ENCODE measurements at places on chromosomes 5 and 9.
A peak's percentile ranks its signal among the peaks of the same experiment; 100 is the strongest.

DNA sequence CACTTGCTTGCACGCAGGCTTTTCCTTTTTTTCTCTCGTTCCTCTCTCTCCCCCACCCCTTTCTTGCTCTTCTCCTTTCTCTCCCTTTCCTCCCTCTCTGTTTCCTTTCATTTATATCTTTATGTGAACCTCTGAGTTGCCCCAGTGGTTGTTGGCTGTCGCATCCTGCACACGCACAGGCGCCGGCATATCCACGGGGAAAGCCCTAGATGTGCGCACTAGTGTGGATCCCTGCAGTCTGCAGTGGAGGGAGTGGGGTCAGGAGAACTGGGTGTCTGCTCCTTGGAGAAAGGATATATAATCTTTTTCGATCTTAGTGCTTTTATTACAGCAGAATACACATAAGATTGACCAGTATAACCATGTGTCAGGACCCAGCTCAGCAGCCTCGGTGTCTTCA, 223.5 kb downstream of the FANCC start:
- H3K27me3 ChIP-seq = no peaks in the 10 kb centered on the region
- no peak for DNase-seq
- H3K4me3 ChIP-seq = no peak overlapping the region
- H3K4me1 ChIP-seq = peaks cover 58% of the 10 kb centered on the region
- H3K36me3 ChIP-seq = peaks cover 45% of the 10 kb centered on the region

GRCh38 chr9:126626127-126626925, 12.6 kb downstream of the LMX1B start:
- DNase-seq = peak; percentile 22
- H3K27me3 ChIP-seq = peaks cover 96% of the 10 kb centered on the region
- H3K4me3 ChIP-seq = peak overlapping the region; percentile 29
- H3K27ac ChIP-seq = no peak overlapping the region
- H3K36me3 ChIP-seq = no peaks in the 10 kb centered on the region

DNA sequence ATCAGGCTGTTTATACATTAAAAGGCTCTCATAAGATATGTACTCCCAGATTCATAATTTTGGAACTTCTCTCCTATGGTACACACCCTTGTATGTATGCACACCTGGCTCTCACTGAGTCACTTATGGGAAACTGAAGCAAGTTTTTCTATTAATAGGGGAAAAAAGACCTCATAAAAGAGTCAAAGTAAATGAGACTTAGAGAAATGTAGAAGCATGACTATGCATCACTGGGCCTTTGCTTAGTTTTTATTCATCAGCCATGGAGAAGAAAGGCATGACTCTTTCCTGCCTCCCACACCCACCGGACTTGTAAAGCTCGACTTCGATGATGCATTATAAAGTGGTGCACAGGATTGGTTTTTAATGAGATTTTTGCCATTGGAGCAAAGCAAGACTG, 28.2 kb downstream of the MTAP start:
- no peaks in the 10 kb centered on the region for H3K4me1 ChIP-seq
- no peak for DNase-seq
- H3K27ac ChIP-seq = no peak overlapping the region
- H3K36me3 ChIP-seq = peaks cover 84% of the 10 kb centered on the region
- no peaks in the 10 kb centered on the region for H3K27me3 ChIP-seq
- no peak overlapping the region for H3K4me3 ChIP-seq

DNA sequence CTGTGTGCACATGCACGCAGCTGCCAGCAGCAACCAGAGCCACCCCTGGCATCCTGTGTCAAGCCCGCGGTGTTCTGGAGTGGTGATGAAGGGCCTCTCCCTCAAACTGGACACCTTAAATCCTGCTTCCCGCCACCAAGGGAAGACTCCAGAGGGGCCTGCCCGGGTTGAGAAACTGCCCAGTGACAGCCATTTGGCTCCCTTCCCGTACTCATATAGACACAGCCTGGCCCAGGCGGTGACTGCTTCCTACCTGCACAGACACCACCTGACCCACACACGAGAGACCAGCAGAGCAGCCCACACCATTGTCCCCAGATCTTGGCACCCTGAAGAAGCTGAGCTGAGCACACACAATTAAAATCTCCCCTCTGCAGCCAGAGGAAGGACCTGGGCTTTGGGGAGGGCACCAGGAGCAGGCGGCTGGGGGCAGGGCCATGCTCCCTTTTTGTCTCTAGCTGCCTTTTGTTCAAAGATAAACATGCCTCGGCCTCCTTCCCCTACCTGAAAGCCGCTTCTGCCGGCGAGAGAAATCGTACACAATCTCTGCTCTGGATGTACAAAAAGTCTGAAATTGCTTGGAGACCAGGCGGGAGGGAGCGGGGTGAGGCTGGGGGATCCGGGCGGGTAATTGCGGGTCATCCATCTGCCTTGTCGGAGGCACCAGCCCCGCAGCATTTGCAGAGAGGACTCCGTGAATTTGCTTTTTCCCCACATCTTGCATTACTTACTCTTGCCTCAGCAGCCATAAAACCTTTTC, 78.4 kb downstream of the TSPAN17 start:
- no peak for DNase-seq
- H3K36me3 ChIP-seq = no peaks in the 10 kb centered on the region
- no peaks in the 10 kb centered on the region for H3K4me1 ChIP-seq
- peaks cover 80% of the 10 kb centered on the region for H3K27me3 ChIP-seq
- H3K4me3 ChIP-seq = no peak overlapping the region

DNA sequence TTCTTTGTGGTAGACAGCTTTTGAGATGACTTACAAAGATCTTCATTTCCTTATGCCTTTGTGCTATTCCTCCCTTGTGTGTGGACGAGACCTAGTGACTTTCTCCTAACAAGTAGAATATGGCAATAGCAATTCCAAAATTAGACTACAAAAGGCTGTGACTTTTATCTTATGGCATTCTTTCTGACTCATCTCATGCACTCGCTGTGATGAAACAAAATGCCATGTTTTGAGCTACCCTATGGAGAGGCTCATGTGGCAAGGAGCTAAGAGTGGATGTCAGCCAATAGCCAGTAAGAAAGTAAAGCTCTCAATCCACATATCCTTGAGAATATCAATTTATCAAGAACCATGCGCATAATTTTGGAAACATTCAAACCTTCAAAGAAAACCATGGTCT, 380.5 kb upstream of the SMC2 start:
- H3K4me1 ChIP-seq = no peaks in the 10 kb centered on the region
- no peak overlapping the region for H3K27ac ChIP-seq
- H3K27me3 ChIP-seq = no peaks in the 10 kb centered on the region
- no peak overlapping the region for H3K4me3 ChIP-seq
- no peak for DNase-seq
- H3K36me3 ChIP-seq = no peaks in the 10 kb centered on the region

- peaks cover 4% of the 10 kb centered on the region for H3K4me1 ChIP-seq
- H3K27me3 ChIP-seq = no peaks in the 10 kb centered on the region
- H3K4me3 ChIP-seq = no peak overlapping the region
- no peak overlapping the region for H3K27ac ChIP-seq
- DNase-seq = no peak
- H3K36me3 ChIP-seq = no peaks in the 10 kb centered on the region
Measured at GRCh38 chr5:113296676-113297075, 138.1 kb downstream of the TSSK1B start.

DNA sequence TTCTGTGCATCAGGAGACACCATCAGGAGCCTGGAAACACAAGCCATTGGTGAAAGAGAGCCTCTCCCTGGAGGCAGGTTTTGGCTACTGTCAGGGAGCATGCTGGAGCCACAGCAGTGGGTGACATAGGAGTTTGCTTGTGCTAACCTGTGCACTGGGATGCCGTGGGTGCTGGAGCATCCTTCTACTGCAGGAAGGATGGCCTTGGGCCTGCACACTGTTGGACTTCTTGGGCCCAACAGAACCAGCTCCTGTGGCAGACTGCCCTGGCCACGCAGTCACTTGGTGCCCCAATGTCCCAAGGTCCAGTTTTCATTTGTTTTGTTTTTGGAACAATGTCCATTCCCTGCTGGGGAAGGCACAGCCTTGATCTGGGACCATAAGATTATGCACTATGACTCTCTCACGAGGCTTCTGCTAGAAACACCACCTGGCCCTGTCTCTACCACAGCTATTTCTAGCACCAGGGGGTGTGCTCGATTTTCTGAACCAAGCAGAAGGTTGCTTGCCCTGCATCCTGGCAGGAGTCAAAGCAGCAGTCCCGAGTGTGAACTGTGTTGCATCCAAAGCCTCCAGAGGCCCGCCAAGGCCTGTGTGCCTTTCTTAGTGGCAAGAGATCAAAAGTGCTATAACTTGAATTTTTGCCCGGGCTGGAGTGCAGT, 5.5 kb upstream of the LTC4S start:
- H3K4me1 ChIP-seq = peaks cover 8% of the 10 kb centered on the region
- H3K27ac ChIP-seq = no peak overlapping the region
- peaks cover 3% of the 10 kb centered on the region for H3K36me3 ChIP-seq
- H3K27me3 ChIP-seq = no peaks in the 10 kb centered on the region

- no peak for DNase-seq
- no peaks in the 10 kb centered on the region for H3K36me3 ChIP-seq
- H3K27me3 ChIP-seq = no peaks in the 10 kb centered on the region
- H3K27ac ChIP-seq = no peak overlapping the region
Measured at GRCh38 chr5:78577071-78577807, 71.3 kb downstream of the LHFPL2 start.

DNA sequence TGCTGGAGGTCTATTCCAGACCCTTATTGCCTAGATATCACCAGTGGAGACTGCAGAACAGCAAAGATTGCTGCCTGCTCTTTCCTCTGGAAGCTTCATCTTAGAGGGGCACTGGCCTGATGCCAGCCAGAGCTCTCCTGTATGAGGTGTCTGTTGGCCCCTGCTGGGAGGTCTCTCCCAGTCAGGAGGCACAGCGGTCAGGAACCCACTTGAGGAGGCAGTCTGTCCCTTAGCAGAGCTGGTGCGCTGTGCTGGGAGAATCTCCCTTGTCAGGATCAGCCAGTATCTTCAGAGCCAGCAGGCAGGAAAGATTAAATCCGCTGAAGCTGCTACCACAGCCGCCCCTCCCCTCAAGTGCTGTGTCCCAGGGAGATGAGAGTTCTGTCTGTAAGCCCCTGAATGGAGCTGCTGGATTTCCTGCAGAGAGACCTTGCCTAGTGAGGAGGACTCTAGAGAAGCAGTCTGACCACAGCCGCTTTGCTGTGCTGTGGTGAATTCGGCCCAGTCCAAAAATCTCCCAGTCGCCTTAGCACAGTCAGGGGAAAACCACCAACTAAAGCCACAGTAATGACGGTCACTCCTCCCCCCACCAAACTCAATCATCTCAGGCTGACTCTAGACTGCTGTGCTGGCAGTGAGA, 124.1 kb downstream of the JAKMIP2 start:
- no peak for DNase-seq
- H3K27me3 ChIP-seq = no peaks in the 10 kb centered on the region
- no peaks in the 10 kb centered on the region for H3K4me1 ChIP-seq
- H3K36me3 ChIP-seq = no peaks in the 10 kb centered on the region
- no peak overlapping the region for H3K4me3 ChIP-seq

DNA sequence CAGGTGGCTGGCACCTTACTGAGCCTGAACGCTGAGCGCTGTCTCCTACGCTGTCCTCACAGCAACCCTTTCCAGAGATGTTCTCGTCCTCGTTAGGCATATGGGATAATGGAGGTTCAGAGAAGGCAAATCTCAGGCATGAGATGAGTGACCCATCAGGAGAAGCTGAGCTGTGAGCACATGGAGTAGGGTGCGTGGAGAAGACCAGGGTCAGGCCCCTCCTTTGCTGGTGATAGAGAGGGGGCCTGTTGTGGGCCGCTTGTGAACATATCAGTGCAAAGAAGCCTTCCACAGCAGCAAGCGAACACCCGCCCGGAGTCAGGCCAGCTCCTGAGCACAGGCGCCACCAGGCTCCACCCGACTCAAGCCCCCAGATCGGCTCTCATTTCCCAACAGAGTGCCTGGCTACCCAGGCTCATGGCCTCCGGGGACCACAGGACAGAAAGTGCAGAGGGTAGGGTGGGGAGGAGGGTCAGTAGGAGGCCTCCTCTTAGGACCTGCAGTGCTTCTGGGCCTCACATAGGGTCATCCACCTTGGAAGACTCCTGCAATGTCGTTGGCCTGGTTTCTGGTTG, 15.0 kb upstream of the TIFAB start:
- no peaks in the 10 kb centered on the region for H3K36me3 ChIP-seq
- DNase-seq = no peak
- H3K4me3 ChIP-seq = no peak overlapping the region
- peaks cover 89% of the 10 kb centered on the region for H3K27me3 ChIP-seq

GRCh38 chr9:6876195-6876894, 118.6 kb downstream of the KDM4C start:
- no peak overlapping the region for H3K27ac ChIP-seq
- peaks cover 3% of the 10 kb centered on the region for H3K36me3 ChIP-seq
- H3K27me3 ChIP-seq = no peaks in the 10 kb centered on the region
- H3K4me3 ChIP-seq = no peak overlapping the region

GRCh38 chr9:36796671-36797419, 224.2 kb downstream of the MELK start:
- peaks cover 67% of the 10 kb centered on the region for H3K27me3 ChIP-seq
- no peaks in the 10 kb centered on the region for H3K36me3 ChIP-seq
- no peak overlapping the region for H3K27ac ChIP-seq
- no peak overlapping the region for H3K4me3 ChIP-seq

GRCh38 chr9:99336005-99336404, 113.9 kb downstream of the SEC61B start:
- H3K36me3 ChIP-seq = no peaks in the 10 kb centered on the region
- no peak overlapping the region for H3K4me3 ChIP-seq
- peaks cover 3% of the 10 kb centered on the region for H3K27me3 ChIP-seq

DNA sequence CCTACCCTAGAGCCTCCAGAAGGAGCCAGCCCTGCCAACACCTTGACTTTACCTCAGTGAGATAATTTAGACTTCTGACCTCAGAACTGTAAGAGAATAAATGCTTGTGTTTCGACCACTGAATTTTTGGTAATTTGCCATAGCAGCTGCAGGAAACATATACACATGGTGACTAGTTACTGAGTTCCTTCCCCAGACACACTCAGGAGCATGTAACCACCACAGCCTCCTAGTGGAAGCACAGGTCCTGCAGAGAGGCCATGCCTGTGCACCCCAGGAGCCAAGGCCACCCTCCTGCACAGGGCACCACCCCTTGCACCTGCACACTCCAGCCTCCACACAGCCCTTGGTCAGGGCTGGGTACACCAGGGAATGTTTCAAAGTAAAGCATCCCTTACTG, 7.6 kb upstream of the CAMSAP1 start:
- DNase-seq = no peak
- H3K27me3 ChIP-seq = no peaks in the 10 kb centered on the region
- H3K27ac ChIP-seq = no peak overlapping the region
- no peak overlapping the region for H3K4me3 ChIP-seq

- no peak for DNase-seq
- H3K4me1 ChIP-seq = no peaks in the 10 kb centered on the region
- H3K27ac ChIP-seq = no peak overlapping the region
- peaks cover 20% of the 10 kb centered on the region for H3K27me3 ChIP-seq
Measured at GRCh38 chr9:134902936-134903335, 14.8 kb downstream of the FCN1 start.

- peaks cover 3% of the 10 kb centered on the region for H3K4me1 ChIP-seq
- no peak for DNase-seq
- peaks cover 60% of the 10 kb centered on the region for H3K36me3 ChIP-seq
- H3K27ac ChIP-seq = no peak overlapping the region
Measured at GRCh38 chr9:92648474-92648971, 21.4 kb downstream of the IPPK start.

- peaks cover 75% of the 10 kb centered on the region for H3K27me3 ChIP-seq
- H3K4me3 ChIP-seq = no peak overlapping the region
- H3K36me3 ChIP-seq = no peaks in the 10 kb centered on the region
- DNase-seq = no peak
Measured at GRCh38 chr5:1652873-1653697, 129.3 kb upstream of the LPCAT1 start.

GRCh38 chr9:17003576-17004240, 131.1 kb upstream of the CNTLN start:
- H3K4me3 ChIP-seq = no peak overlapping the region
- no peaks in the 10 kb centered on the region for H3K4me1 ChIP-seq
- peak overlapping the region; percentile 74 for H3K27ac ChIP-seq
- H3K27me3 ChIP-seq = no peaks in the 10 kb centered on the region
- H3K36me3 ChIP-seq = no peaks in the 10 kb centered on the region

GRCh38 chr9:112168197-112168596, 6.9 kb downstream of the SUSD1 start:
- no peak overlapping the region for H3K27ac ChIP-seq
- H3K4me1 ChIP-seq = peaks cover 12% of the 10 kb centered on the region
- H3K36me3 ChIP-seq = no peaks in the 10 kb centered on the region
- DNase-seq = no peak
- no peak overlapping the region for H3K4me3 ChIP-seq

Measured in mesenchymal stem cell (in vitro differentiated cells and primary cell).